Stimulated activated CD8-positive, alpha-beta memory T cell treated with anti-CD3 and anti-CD28 coated beads, Interleukin-7, amount 100 ng/mL, for 4 hours (primary cell): ENCODE measurements at places on chromosomes 1 and 21.

- DNase-seq: no peak
Observed at GRCh38 chr1:172642970-172643369, 15.9 kb upstream of the FASLG start.

GRCh38 chr1:212974711-212975110 is 24.4 kb downstream of the VASH2 start:
- DNase-seq: no peak

DNA sequence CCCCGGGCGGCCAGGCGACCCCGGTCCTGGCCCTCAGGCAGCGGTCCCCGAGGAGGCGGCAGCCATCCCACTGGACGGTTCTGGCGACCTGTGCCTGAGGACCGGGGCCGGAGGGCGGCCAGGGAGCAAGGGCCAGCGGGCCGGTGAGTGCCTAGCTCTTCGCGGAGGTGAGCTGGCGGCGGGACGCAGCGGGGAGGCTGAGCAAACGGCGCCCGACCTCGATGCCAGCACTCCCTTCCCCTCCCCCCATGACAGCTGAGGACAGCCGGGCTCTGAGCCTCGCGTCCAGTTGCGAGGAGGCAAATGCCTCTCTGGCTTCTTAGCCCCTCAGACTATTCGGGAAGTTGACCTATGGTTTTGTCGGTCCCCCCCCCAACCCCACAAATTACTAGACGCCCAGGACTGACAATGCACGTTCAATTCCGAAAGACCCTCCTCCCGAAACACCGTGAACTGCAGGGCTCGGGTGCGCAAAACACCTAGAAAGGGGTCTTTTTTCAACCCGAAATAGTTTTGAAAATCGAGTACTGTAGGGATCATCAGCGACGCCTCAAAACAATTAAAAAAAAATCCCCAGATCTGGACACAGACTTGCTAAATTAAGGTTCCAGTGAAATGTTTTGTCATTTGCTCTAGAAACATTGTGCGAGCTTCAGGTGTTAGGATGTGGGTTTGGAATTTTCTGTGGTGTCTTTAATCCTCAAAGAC is 8.3 kb downstream of the CDKN2C start:
- no peak for DNase-seq

- DNase-seq: no peak
Observed at GRCh38 chr1:36137776-36138175, 11.5 kb downstream of the TRAPPC3 start.

DNA sequence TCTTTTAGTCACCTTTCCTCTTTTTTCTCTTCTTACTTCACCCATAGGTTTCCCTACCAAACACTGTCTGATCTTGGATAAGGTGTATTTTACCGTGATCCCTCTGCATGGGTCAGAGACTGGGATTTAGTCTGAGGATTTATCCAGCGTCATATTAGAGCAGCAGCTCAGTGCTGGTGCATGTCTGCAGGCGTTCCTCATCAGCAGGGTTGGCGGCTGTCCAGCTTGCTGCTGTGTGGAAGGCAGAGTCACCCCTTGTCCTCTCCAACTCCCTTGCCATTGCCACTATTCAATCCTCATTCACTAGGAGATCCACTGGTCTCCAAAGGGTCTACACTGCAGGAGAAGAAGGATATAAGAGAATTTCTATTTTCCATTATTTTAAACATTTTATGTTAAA is 7.3 kb upstream of the FAM78B start:
- no peak for DNase-seq

DNA sequence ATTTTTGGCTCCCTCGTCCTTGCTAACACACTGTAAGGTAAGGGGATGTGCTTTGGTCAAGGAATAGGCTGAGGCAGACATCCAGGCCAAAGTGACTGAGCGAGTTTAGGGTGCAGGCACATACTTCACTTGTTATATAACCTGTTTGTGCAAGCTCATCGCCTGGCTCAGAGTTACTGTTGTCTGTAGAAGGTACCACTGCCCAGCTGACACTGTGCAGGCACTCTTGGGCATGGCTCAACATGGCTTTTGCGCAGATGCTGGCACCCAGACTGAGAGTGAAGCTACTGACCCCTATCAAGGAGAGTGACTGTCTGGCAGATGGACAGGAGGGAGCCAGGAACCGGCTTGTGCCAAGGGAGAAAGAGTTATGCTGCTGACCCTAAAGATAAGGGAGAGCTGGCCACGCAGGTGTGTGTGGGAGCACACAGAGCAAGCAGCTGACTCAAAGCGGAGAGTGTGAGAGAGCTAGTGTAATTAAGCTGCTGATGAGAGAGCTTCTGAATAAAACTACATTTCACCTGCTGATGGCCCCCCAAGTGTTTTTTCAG is 307.3 kb upstream of the USP24 start:
- DNase-seq: no peak
